ENCODE measurements at places on chromosomes 3 and 15.

GRCh38 chr15:85587707-85588411 is 206.9 kb downstream of the KLHL25 start:
- no peak for DNase-seq

DNA sequence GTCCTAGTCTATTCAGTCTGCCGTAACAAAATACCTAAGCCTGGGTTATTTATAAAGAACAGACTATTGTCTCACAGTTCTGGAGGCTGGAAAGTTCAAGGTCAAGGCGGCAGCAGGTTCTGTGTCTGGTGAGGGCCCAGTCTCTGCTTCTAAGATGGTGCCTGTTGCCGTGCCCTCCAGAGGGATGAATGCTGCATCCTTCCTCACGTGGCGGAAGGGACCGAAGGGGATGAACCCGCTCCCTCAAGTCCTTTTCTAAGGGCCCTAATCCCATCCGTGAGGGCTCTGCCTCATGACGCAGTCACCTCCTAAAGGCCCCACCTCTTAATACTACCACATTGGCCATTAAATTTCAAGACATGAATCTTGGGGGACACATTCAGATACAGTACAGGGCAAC is 133.7 kb downstream of the CHSY1 start:
- DNase-seq = no peak

DNA sequence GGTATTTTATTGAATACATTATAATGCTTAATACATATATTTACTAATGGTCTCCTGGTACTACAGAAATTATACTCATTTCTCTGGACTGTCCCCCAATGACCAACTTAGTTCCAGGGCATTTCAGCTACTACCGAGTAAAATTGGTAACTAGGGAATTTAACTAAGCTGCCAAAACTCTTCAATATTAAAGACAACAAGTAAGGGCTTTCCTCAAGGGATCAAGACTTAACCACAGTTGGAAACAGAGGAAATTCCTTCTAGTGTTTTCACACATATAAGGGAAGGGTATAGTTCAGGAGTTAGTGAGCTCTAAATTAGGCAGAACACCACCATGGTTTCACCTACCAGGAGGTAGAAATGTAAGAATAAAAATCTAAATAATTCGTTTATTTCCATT is 357.4 kb downstream of the TBL1XR1 start:
- no peak for DNase-seq

- no peak for DNase-seq
These were observed 3.1 kb downstream of the ABTB1 start for GRCh38 chr3:127675651-127676391.

GRCh38 chr3:124084022-124084881 is 92.3 kb upstream of the ROPN1 start:
- no peak for DNase-seq

- DNase-seq = peak; percentile 10
These were observed 34.3 kb downstream of the STT3B start for GRCh38 chr3:31567036-31567435.

DNA sequence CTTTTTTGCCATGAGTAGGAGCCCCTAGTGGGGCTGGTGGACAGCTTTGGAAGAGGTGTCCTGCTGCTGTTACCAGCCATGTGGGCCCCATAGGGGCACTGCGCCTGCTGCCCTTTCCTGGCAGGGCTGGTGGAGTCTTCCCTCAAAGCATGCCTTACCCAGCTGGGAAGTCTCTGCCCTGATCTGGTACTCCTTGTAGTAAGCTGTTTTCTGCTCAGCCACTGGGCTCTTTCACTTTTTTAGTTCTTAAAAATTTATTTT is 26.2 kb downstream of the HMCES start:
- DNase-seq = no peak

GRCh38 chr15:40747685-40748631 is 7.1 kb downstream of the RMDN3 start:
- DNase-seq = no peak

- no peak for DNase-seq
These were observed 139.5 kb upstream of the SLC2A2 start for GRCh38 chr3:171165983-171166382.

GRCh38 chr3:196914866-196915265 is 27.5 kb downstream of the NCBP2 start:
- no peak for DNase-seq

DNA sequence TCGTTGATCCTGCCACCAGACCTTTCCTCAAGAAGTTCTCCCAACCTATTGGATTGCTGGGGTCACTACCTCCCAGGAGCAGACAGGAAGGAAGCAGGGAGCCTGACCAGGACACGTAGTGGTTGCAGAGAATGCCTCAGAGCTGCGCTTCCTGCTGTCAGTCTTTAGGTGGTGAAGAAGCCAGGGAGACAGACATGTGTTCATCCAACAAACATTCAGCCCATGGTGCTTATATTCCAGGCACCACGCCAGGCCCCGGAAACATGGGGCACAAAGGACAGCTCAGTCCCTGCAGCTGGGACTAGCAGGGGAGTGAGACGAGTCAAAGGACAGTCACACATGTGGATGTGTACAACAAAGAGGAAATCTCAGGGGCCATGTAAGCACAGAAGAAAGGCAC is 26.0 kb upstream of the CORO2B start:
- no peak for DNase-seq

DNA sequence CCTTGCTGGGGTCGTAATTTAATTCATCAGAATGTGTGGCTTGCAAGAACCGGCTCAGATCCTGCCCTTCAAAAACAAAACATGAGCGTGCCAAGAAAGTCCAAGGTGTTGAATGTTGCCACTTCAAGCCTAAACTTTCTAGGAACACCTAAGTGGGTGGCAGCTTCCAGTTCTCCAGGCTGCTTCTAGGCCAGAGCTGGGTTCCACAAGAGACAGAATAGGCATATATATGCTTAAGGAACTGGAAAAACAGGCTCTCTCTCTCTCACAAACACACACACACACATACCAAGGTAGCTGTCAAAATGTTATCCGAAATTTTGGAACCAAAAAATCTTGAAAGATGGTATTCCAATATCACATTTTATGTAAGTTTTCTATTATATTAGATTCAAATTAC is 890 bp upstream of the ADIPOQ start:
- no peak for DNase-seq

DNA sequence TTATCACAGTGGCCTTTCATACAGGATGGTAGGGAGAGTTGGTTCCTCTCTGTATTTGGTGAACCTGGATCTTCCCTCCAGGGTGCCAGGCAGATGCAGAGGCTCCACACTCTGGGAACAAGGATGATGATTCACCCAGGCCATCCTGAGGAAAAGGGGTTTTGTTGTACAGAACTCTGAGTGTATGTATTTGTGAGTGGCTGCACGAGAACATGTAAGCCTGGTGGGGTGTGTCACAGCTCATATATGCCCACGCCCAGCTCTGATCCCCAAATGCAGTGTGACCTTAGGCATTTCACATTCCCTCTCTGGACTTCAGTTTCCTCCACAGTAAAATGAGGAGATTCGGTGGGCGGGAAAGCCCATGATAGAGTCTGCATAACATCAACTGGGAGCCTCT is 11.6 kb upstream of the CILP start:
- DNase-seq = no peak

DNA sequence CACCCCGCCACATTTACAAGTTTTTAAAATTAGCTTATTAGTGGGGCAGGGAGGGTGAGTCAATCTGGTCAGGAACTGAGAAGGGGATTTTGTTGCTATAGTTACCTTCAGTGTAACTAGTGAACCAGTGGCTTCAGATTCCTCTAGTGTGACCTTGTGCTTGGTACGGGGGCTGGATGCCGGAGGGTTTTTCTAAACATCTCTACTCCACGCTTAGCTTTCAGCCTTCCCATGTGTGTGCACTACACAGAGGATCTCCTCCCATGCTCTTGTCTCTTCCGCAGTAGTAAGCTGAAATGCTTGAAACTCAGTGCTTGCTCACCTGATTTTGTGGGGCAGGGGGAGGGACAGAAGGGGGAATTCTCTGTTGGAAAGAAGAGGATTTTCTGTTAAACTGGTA is 67.9 kb upstream of the AKAP13 start:
- DNase-seq = no peak

GRCh38 chr3:195410546-195410945 is 32.3 kb downstream of the ACAP2 start:
- DNase-seq = no peak

DNA sequence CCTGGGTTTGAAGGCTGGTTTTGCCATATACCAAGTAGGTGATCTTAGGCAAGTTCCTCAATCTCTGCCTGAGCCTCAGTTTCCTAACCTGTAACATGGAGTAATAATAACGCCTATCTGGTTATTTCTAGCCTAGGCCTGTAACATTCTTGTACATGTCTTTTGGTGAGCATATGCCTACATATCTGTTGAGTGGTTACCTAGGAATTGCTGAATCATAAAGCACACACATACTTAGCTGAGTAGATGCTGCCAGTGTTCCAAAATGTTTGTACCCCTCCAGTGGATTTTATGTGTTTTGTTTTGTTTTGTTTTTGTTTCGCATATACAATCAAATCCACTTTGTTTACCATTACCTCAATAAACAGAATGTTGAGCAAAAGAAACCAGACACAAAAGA is 17.4 kb upstream of the MFGE8 start:
- DNase-seq = no peak

- no peak for DNase-seq
These were observed 770.9 kb downstream of the TBL1XR1 start for GRCh38 chr3:176426371-176426770.

DNA sequence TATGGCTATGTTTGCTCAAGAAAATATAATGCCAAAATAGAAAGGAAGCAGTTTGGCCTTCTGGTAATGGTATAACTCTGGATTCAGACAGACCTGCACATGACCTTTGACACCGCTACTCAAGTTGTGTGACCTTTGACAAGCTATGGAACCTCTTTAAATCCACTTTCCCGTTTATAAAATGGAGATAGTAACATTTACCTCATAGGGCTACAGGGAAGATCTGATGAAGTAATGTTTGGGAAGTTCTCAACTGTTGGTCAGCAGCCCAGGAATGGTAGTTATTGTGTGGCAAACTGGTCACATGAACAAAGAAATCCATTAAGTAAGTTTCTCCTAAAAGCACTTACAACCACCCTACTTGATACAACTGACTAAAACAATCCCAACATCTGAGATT is 95.1 kb upstream of the PHLDB2 start:
- no peak for DNase-seq

- no peak for DNase-seq
These were observed 541.3 kb downstream of the UNC13C start for GRCh38 chr15:54519577-54519976.

- no peak for DNase-seq
These were observed 5.1 kb downstream of the CXCR6 start for GRCh38 chr3:45948311-45948781.

DNA sequence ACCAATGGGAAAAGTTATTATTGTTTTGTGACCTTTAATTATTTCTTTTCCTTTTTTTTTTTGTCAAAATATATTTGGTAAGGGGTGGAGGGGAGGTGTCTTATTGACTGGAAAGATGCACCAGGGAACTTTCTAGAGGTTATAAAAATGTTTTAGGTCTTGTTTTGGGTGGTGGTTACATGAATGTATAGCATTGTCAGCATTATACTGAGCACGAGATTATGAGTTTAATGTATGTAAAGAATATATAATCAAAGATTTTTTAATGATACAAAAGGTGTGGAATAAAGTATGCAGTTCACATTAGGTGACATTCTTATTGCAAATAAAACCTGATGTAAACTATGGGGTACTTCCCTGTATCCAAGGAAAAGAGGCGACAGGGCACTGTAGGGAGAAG is 23.0 kb upstream of the MAP3K13 start:
- DNase-seq = no peak

DNA sequence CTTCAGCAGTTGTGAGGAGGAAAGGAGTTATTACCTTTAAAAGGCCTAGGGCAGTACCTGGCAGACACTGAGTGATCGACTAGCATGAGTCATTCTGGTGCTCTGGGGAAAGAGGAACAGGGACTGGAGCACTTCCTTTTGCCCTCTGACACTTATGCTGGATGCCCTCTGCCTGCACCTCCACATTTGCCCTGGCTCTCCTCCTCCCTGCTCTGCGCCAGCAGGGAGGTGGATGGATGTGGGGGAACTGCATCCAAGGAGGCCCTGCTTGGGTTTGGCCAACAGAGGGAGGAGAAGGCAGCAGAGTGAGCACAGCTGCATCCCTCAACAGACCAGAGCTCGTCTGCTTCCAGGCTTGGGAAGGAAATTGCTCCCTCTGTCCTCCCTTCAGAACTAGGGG is 75.0 kb downstream of the SEMA5B start:
- DNase-seq = no peak

GRCh38 chr3:61802772-61803171 is 241.4 kb downstream of the PTPRG start:
- no peak for DNase-seq

GRCh38 chr3:52396011-52396906 is 48.6 kb downstream of the SEMA3G start:
- DNase-seq = no peak

DNA sequence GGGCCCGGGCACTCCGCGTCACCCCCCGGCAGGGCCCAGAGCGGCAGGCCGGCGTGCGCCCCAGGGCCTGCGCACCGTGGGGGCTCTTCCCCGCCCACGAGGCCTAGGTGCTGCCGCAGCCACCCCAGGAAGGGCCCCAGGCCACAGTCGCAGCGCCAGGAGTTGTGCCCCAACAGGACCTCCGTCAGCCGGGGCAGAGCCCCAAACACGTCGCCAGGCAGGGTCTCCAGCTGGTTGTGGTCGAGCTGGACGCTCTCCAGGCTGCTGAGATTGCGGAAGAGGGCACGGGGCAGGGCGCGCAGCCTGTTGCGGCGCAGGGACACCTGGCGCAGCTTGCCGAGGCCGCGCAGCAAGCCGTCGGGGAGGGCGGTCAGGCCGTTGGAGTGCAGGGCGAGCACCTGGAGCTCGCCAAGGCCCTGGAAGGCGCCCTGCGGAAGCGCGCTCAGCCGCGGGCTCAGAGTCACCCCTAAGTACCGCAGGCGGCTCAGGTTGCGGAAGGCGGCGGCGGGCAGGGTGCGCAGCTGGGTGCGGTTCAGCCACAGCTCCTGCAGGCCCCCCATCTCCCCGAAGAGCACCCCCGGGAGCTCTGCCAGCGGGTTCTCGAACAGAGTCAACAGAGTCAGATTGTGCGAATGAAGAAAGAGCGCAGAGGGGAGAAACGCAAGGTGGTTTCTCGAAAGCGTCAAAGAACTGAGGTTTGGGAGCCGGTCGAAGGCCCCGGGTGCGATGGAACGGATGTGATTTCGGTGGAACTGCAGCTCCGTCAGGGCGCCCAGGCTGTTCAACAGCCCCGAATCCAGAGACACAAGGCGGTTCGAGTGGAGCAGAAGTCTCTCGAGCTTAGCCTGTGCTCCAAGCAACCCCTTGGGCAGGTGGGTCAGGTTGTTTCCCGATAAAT is 2.0 kb downstream of the GP5 start:
- no peak for DNase-seq

Measured in left kidney (tissue), 8 donors.